CD4-positive, alpha-beta memory T cell (primary cell): ENCODE measurements at places on chromosomes 11 and 22. TPM values are rescaled to one million over a fixed set of nuclear protein-coding genes. Genes with fewer than 3 reads are reported as not detected.

RCOR2 gene
- not detected for total RNA-seq

OR8D1 gene
- total RNA-seq: not detected

OR2AT4 gene
- not detected for total RNA-seq

MUC15 gene
- total RNA-seq: not detected

SCGB1D2 gene
- total RNA-seq: not detected

MOGAT2 gene
- not detected for total RNA-seq

AGBL2 gene
- total RNA-seq: 8.1 TPM

SPI1 gene
- 4.8 TPM for total RNA-seq

MFNG gene
- 218 TPM for total RNA-seq

DNA sequence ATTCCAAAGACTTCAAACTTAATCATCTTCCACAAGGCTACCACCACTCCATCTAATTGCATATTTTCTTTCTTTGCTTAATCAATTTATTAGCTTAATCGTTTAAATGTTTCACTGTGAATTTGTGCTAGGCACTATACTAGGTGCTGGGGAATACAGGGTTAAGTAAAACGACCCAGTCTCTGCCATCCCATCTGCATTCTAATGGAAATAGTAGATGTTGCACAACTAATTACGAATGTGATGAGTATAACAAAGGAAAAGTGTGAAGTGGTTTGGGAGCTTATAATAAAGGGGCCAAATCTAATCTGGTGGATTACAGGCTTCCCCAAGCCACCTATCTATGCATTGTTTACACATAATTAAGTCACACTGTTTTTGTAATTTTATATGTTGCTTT is 147.1 kb downstream of the FAM181B start:
- no peaks in the 10 kb centered on the region for H3K36me3 ChIP-seq
- DNase-seq: no peak
- H3K4me1 ChIP-seq: no peaks in the 10 kb centered on the region
- H3K4me3 ChIP-seq: no peak overlapping the region

GRCh38 chr11:121839781-121840180 is 276.2 kb downstream of the BLID start:
- no peaks in the 10 kb centered on the region for H3K36me3 ChIP-seq
- DNase-seq: no peak
- H3K27ac ChIP-seq: no peak overlapping the region

- peaks cover 52% of the 10 kb centered on the region for H3K4me1 ChIP-seq
- H3K27me3 ChIP-seq: no peaks in the 10 kb centered on the region
- no peak for DNase-seq
- no peak overlapping the region for H3K27ac ChIP-seq
These were observed 53.3 kb downstream of the CD82 start for GRCh38 chr11:44618561-44619425.

DNA sequence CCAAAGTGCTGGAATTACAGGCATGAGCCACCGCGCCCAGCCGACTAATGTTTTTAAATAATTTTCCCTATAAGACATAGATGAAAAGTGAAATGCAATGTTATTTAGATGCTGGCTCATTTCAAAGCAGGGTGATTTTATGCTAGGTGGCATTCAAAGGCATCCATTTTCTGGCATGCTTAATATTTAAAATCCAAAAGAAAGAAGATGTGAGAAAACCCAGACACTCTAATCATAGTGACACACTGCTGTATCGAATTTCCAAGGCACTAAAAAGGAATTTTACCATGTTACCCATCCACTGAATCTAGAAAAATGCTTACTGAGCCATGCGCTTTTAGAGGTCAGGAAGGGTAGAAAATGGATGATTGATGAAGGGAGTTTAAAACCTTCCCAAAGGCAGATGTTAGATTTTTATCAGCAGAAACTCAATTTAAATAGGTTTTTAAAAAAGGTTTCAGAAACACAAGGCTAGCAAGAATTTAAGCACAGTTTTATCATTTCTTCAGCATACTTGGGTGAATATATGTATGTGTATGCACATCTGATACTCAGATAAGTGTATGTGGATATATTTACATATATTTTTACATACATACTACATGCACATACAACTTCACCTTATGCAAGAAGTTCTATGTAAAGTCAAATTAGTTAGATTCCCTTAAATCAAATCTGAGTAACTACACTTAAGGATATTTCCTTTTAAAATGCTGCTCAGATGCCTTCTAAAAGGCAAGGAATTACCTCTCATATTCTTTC is 24.1 kb upstream of the CCDC89 start:
- H3K4me1 ChIP-seq: no peaks in the 10 kb centered on the region
- DNase-seq: no peak
- H3K4me3 ChIP-seq: no peak overlapping the region
- H3K27me3 ChIP-seq: no peaks in the 10 kb centered on the region
- no peak overlapping the region for H3K27ac ChIP-seq
- no peaks in the 10 kb centered on the region for H3K36me3 ChIP-seq

DNA sequence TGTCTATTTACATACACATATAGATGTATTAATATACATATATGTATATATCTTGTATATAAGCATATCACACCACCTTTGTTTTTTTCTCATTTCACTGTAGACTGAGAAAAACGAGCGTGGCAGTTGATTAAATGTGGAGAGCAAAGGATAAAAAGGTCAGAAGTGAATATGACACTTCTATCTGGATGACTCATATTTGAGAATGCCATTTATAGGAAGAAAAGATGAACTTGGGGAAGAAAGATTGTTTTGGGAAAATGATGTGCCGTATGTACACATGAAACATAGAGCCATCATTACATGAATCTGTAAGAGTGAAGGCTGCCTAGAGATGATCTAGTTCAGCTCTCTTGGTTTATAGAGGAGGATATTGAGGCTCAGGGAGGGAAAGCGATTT is 28.7 kb downstream of the AMOTL1 start:
- H3K27me3 ChIP-seq: no peaks in the 10 kb centered on the region
- H3K27ac ChIP-seq: no peak overlapping the region
- H3K4me1 ChIP-seq: no peaks in the 10 kb centered on the region
- no peak overlapping the region for H3K4me3 ChIP-seq
- DNase-seq: no peak

GRCh38 chr11:34154059-34154875 is 48.8 kb downstream of the NAT10 start:
- H3K27me3 ChIP-seq: no peaks in the 10 kb centered on the region
- no peak for DNase-seq
- no peaks in the 10 kb centered on the region for H3K4me1 ChIP-seq
- H3K27ac ChIP-seq: no peak overlapping the region
- no peak overlapping the region for H3K4me3 ChIP-seq

DNA sequence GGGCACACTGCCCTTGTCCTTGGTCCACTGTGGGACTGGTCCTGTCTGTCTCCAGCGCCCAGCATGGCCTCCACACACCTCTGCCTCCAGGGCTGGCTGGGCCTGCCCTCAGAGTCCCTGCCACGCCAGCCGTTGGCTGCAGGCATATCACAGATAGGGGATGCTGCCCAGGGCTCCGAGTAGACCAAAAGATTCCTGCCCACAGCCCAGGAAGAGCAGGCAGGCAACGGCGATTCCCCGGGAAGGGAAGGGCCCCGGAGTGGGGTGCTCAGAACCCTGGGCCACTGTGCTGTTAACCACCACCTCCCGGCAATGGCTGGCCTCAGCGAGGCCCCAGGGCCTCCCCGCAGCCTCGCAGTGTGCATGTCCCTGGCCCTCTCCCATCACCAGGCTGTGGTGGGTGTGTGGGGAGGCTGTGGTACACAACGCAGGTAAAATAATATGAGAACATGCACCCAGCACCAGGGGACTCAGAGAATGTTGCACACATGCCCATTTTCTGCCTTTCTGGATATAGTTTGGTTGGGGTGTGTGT is 2.2 kb downstream of the IFITM5 start:
- no peaks in the 10 kb centered on the region for H3K27me3 ChIP-seq
- H3K36me3 ChIP-seq: peaks cover 8% of the 10 kb centered on the region
- peaks cover 23% of the 10 kb centered on the region for H3K4me1 ChIP-seq

GRCh38 chr11:35524780-35525179 is 636 bp downstream of the PAMR1 start:
- no peak overlapping the region for H3K27ac ChIP-seq
- H3K27me3 ChIP-seq: peaks cover 22% of the 10 kb centered on the region
- DNase-seq: no peak
- no peak overlapping the region for H3K4me3 ChIP-seq
- no peaks in the 10 kb centered on the region for H3K36me3 ChIP-seq

GRCh38 chr11:1401656-1402221 is 12.0 kb downstream of the BRSK2 start:
- H3K4me1 ChIP-seq: no peaks in the 10 kb centered on the region
- peak; percentile 31 for DNase-seq
- H3K36me3 ChIP-seq: no peaks in the 10 kb centered on the region
- H3K27me3 ChIP-seq: no peaks in the 10 kb centered on the region
- no peak overlapping the region for H3K4me3 ChIP-seq

GRCh38 chr11:65968600-65969482 is 7.3 kb downstream of the SART1 start:
- peaks cover 5% of the 10 kb centered on the region for H3K4me1 ChIP-seq
- H3K27me3 ChIP-seq: no peaks in the 10 kb centered on the region
- DNase-seq: no peak
- H3K27ac ChIP-seq: no peak overlapping the region
- peaks cover 64% of the 10 kb centered on the region for H3K36me3 ChIP-seq

DNA sequence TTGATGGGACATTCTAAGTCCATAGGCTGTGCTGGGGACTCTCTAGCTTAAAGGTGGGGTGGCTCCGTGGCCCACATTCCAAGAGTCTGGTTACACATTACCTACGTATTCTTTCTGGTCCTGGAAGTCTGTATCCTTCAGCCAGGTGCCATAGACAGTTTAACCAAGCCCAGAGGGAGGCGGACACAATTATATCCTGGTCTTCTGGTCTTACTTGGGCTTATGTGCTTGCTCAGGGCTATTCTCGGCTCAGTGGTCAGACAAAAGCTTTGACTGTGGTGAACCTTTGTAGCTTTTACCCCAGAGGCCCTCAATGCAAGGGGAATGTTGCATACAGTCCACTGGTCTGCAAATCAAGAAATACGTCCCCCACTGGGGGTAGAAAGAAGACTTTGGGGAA is 3.4 kb upstream of the INCENP start:
- H3K4me1 ChIP-seq: peaks cover 19% of the 10 kb centered on the region
- H3K36me3 ChIP-seq: no peaks in the 10 kb centered on the region
- H3K4me3 ChIP-seq: no peak overlapping the region

GRCh38 chr11:65445604-65446445 is 23.2 kb downstream of the NEAT1 start:
- no peak overlapping the region for H3K4me3 ChIP-seq
- DNase-seq: no peak
- peaks cover 29% of the 10 kb centered on the region for H3K36me3 ChIP-seq
- peaks cover 15% of the 10 kb centered on the region for H3K4me1 ChIP-seq
- H3K27me3 ChIP-seq: no peaks in the 10 kb centered on the region

GRCh38 chr11:122628810-122629555 is 26.5 kb upstream of the UBASH3B start:
- H3K27me3 ChIP-seq: no peaks in the 10 kb centered on the region
- no peak overlapping the region for H3K27ac ChIP-seq
- H3K4me1 ChIP-seq: peaks cover 8% of the 10 kb centered on the region
- H3K36me3 ChIP-seq: no peaks in the 10 kb centered on the region

- H3K27me3 ChIP-seq: no peaks in the 10 kb centered on the region
- no peaks in the 10 kb centered on the region for H3K4me1 ChIP-seq
- H3K4me3 ChIP-seq: no peak overlapping the region
- H3K36me3 ChIP-seq: no peaks in the 10 kb centered on the region
- H3K27ac ChIP-seq: no peak overlapping the region
- no peak for DNase-seq
These were observed 7.3 kb downstream of the OAF start for GRCh38 chr11:120217941-120218694.

DNA sequence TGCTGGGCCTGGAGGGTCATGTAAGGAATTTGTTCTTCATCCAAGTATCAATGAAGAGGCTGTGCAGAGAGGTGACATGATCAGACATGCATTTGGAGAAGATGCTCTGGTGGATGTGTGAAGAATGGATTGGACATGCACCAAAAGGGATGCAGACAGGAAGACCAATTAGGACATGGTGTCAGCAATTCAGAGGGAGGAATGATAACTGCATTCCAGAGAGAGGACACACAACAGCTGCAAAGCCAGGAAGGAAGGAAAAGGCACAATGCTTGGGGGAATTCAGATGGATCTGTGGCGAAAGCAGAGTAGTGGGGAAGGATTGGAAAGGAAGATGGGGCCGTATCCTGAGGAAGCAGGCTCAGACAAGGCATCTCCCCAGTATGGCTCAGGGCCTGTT is 5.2 kb upstream of the ARRB1 start:
- no peak overlapping the region for H3K27ac ChIP-seq
- H3K4me1 ChIP-seq: peaks cover 9% of the 10 kb centered on the region
- no peaks in the 10 kb centered on the region for H3K27me3 ChIP-seq
- no peak for DNase-seq
- H3K36me3 ChIP-seq: no peaks in the 10 kb centered on the region

DNA sequence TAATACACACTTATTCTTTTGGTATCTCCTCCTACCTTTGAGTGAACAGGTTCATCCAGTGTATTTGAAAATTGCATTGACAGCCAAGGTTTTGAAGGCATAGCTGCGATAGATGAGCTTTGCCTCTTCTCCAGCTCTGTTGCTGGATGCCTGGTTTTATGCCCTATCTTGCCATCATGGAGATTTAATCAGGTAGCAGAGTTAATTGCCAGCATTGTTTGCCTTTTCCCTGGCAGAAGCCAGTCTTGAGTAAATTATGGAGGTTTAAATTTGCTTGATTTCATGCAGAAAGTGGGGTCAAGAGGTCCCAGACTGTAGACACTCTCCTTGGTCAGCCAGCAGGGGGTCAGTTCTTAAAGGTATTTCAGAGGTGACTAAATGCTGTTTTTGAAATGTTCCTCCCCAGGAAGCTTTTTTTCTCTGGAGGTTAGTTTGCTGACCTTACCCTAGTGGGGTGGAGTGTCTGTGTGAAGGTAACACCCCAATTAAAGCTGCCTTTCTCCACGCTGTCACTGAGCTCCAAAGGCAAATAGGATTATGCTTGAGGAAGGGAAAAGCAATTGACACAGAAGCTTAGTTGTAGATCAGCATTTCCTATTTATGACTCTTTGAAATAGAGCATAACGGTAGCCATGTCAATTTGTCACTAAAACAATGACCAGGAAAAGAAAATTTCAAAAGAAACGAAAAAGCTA is 96.0 kb downstream of the EXT2 start:
- H3K36me3 ChIP-seq: no peaks in the 10 kb centered on the region
- H3K27me3 ChIP-seq: no peaks in the 10 kb centered on the region
- DNase-seq: no peak

- no peak for DNase-seq
- no peak overlapping the region for H3K4me3 ChIP-seq
- no peak overlapping the region for H3K27ac ChIP-seq
These were observed 17.0 kb downstream of the DTX4 start for GRCh38 chr11:59188954-59189353.

GRCh38 chr22:27270818-27271510 is 530.6 kb downstream of the MN1 start:
- H3K36me3 ChIP-seq: no peaks in the 10 kb centered on the region
- DNase-seq: no peak
- H3K4me1 ChIP-seq: no peaks in the 10 kb centered on the region
- no peaks in the 10 kb centered on the region for H3K27me3 ChIP-seq
- H3K27ac ChIP-seq: no peak overlapping the region
- H3K4me3 ChIP-seq: no peak overlapping the region

GRCh38 chr22:48138855-48139254 is 1376.4 kb downstream of the TBC1D22A start:
- no peak for DNase-seq
- H3K4me1 ChIP-seq: no peaks in the 10 kb centered on the region
- no peaks in the 10 kb centered on the region for H3K27me3 ChIP-seq
- H3K27ac ChIP-seq: no peak overlapping the region
- H3K4me3 ChIP-seq: no peak overlapping the region

- no peaks in the 10 kb centered on the region for H3K36me3 ChIP-seq
- DNase-seq: no peak
- no peak within 1 kb of the TSS for H3K27ac ChIP-seq
- H3K4me3 ChIP-seq: peak within 1 kb of the TSS; percentile 62
- no peaks in the 10 kb centered on the region for H3K27me3 ChIP-seq
These were observed at the start of gene MYO7A for GRCh38 chr11:77127920-77128691. Gene MYO7A (plus strand): TSS chr11:77128246. CDS start chr11:77130635, 2,389 bp downstream.

- H3K27me3 ChIP-seq: no peaks in the 10 kb centered on the region
- peaks cover 7% of the 10 kb centered on the region for H3K4me1 ChIP-seq
- H3K36me3 ChIP-seq: peaks cover 52% of the 10 kb centered on the region
- H3K4me3 ChIP-seq: no peak overlapping the region
These were observed 6.5 kb downstream of the SRPRA start for GRCh38 chr11:126262216-126262615.
